Testis (tissue), 5 donors: ENCODE measurements at places on chromosomes 16 and 17. TPM values are rescaled to one million over a fixed set of nuclear protein-coding genes. Genes with fewer than 3 reads are reported as not detected.

- no peak overlapping the region for H3K27ac ChIP-seq
- H3K36me3 ChIP-seq, result no peaks in the 10 kb centered on the region
- no peak overlapping the region for H3K4me3 ChIP-seq
- no peaks in the 10 kb centered on the region for H3K27me3 ChIP-seq
- no peak for DNase-seq
These were observed 194.7 kb downstream of the SPECC1 start for GRCh38 chr17:20203761-20204263.

DNA sequence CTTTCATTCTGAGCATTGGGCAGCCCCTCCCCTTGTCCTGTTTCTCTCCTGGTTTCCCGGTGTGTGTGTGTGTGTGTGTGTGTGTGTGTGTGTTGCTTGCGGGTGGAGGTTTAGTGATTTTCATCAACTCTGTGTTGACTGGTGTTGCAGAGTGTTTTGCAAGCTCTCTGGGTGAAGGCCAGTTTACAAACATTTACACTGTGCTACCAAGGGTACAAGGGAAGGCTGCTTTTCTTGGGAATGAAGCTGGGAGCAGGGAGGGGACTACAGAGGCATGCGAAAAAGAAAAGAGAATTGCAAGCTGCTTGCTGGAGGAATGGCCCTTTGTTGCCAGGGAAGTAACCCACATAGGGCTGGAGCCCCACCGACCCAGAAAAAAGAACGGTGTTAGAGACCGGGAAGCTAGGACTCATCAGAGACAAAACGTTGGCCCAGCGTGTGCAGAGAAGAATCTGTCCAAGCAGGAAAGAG lies 29.6 kb downstream of the HS3ST3B1 start:
- no peaks in the 10 kb centered on the region for H3K4me1 ChIP-seq
- no peaks in the 10 kb centered on the region for H3K36me3 ChIP-seq
- no peaks in the 10 kb centered on the region for H3K27me3 ChIP-seq
- no peak overlapping the region for H3K4me3 ChIP-seq
- no peak for DNase-seq

DNA sequence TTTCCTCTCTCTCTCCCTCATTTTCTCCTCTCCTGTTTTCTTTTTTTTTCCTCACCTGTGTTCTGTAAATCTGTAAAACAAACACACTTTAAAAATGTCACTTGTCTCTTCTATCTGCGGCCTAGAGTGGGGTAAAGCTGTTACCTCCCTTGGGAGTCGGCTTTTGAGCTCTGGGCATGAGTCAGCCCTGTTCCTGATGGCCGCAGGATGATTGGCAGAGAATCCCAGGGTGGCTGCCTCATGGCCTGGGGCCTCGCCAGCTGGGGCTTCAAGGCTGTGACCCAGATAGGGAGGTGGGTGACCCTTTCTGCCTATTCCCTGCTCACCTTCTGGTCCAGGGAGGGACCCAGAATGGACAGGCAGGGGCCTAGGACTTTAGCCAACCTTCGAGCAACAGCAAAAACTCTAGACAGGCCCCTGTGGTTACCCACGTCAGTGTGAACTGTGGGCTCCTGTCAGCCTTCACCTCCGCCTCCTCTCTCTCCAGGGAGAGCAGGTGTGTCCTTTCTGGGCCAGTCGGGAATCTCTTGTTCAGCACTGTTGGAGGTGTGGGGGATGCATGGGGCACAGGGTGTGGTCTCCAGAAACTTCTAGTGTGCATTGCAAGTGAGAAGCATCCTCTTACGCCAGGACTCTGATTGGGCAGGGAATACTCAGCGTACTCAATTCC lies 87.4 kb downstream of the RAP1GAP2 start:
- no peak overlapping the region for H3K4me3 ChIP-seq
- no peaks in the 10 kb centered on the region for H3K4me1 ChIP-seq
- H3K36me3 ChIP-seq, result no peaks in the 10 kb centered on the region
- no peak overlapping the region for H3K27ac ChIP-seq

DNA sequence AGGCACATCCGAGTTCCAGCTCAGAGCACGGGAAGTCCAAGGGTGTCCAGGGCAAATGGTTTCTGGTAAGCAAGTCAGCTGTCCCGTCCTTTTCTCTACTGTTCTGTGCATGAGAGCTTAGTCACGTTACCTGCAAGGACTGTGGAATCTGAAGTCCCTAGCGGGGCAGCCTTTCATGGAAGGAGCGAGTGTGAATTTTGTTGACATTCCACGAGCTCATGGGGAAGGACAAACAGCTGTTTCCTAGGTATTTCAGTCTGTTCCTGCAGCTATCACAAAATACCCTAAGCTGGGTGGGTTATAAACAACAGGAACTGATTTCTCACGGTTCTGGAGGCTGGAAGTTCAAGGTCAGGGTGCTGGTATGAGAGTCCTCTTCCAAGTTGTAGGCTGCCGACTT lies 109.2 kb downstream of the SDR42E1 start:
- H3K4me3 ChIP-seq, result no peak overlapping the region
- no peaks in the 10 kb centered on the region for H3K36me3 ChIP-seq
- H3K27ac ChIP-seq, result no peak overlapping the region

DNA sequence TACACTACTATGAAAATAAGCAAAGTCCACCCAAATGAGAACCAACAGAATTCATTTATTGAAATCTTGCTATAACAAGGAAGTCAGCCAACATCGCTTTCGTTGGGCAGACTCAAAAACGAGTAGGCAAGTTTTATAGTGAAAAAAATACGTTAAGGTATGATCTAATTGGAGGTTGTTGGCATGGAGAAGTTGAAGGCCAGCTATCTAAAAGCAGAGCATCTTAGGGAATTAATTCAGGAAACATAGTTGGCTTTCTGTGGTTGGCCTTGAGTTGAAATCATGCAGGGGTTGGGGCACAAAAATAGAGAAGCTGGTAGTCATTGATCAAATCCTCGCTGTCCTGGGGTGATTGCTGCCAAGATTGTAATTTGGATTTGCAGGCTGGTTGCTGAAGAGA lies 118.3 kb downstream of the PPM1E start:
- H3K36me3 ChIP-seq, result no peaks in the 10 kb centered on the region
- no peak overlapping the region for H3K4me3 ChIP-seq
- H3K27ac ChIP-seq, result no peak overlapping the region
- no peaks in the 10 kb centered on the region for H3K27me3 ChIP-seq

DNA sequence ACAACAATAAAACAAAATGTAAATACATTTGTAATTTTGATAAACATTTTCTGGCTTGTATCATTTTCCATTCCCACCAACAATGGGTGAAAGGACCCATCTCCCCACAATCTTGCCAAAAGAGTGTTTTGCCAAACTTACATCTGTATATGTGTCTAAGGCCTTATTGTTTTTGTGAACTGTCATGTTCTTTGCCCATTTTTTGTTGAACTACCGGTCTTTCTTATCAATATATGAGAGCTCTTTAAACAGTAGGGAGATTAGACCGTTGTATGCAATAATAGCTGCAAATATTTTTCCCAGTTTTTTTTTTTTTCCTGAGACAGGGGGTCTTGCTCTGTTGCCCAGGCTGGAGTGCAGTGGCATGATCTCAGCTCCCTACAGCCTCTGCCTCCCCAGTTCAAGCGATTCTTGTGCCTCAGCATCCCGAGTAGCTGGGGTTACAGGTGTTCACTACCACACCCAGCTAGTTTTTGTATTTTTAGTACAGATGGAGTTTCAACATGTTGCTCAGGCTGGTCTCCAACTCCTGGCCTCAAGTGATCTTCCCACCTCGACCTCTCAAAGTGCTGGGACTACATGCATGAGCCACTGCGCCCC lies 9.6 kb upstream of the STX4 start:
- no peak for DNase-seq
- H3K4me1 ChIP-seq, result peaks cover 9% of the 10 kb centered on the region
- no peaks in the 10 kb centered on the region for H3K27me3 ChIP-seq
- no peaks in the 10 kb centered on the region for H3K36me3 ChIP-seq

DNA sequence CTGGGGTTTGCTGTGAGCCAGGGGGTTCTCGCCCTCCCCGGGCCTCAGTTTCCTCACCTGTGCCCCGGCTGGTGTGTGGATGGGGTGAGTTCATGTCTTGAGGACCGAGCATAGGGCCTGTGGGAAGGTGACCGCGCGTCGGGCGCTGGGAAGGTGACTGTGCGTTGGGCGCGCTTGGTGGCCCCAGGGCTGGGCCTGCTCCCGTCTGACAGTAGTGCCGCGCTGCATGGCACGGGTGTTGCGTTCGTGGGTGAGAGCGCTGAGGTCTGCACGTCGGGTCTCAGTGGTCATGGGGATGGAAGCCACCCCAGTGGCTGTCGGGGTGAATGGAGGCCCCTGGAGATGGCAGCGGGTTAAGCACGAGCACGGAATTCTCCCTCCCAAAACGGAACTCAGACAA lies 9.2 kb downstream of the ASPSCR1 start:
- H3K4me1 ChIP-seq, result no peaks in the 10 kb centered on the region
- H3K4me3 ChIP-seq, result no peak overlapping the region
- H3K27ac ChIP-seq, result no peak overlapping the region
- no peak for DNase-seq

DNA sequence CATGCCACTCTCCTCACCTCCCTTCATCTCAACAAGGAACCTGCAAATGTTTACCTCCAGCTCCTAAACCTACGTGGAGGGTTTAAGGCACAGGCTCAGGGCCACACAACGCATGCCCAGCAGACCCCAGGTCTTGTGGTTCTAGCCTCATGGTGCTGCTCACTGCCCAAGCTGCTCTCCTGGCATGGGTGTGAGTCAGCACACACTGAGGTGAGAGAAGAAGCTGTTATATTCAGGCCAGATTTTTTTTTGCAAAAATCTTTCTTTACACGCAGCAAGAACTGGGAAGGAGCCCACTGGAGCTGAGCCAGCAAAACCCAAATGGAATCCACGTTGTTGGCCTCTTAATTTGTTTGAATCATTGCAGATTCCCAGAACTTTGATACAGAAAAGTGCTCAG lies 5.5 kb upstream of the C16orf96 start:
- no peak overlapping the region for H3K4me3 ChIP-seq
- H3K4me1 ChIP-seq, result no peaks in the 10 kb centered on the region
- DNase-seq, result no peak
- H3K27me3 ChIP-seq, result no peaks in the 10 kb centered on the region
- no peak overlapping the region for H3K27ac ChIP-seq

GRCh38 chr17:62696726-62697490 lies 69.4 kb downstream of the MRC2 start:
- H3K4me3 ChIP-seq, result no peak overlapping the region
- peaks cover 45% of the 10 kb centered on the region for H3K4me1 ChIP-seq
- H3K27me3 ChIP-seq, result no peaks in the 10 kb centered on the region
- peak; percentile 69 for DNase-seq

- no peak overlapping the region for H3K4me3 ChIP-seq
- peaks cover 8% of the 10 kb centered on the region for H3K4me1 ChIP-seq
- no peaks in the 10 kb centered on the region for H3K27me3 ChIP-seq
These were observed 9.4 kb upstream of the MEOX1 start for GRCh38 chr17:43671031-43671692.

GRCh38 chr16:75011634-75012307 lies 12.9 kb downstream of the ZNRF1 start:
- no peaks in the 10 kb centered on the region for H3K27me3 ChIP-seq
- peaks cover 29% of the 10 kb centered on the region for H3K4me1 ChIP-seq
- no peak overlapping the region for H3K4me3 ChIP-seq
- H3K27ac ChIP-seq, result peak overlapping the region; percentile 4

GRCh38 chr16:528111-529011 lies 849 bp downstream of the CAPN15 start:
- no peaks in the 10 kb centered on the region for H3K27me3 ChIP-seq
- H3K4me3 ChIP-seq, result peak overlapping the region; percentile 73
- peak overlapping the region; percentile 55 for H3K27ac ChIP-seq
- DNase-seq, result no peak
- H3K4me1 ChIP-seq, result peaks cover 29% of the 10 kb centered on the region

- no peak overlapping the region for H3K4me3 ChIP-seq
- no peaks in the 10 kb centered on the region for H3K36me3 ChIP-seq
- H3K27me3 ChIP-seq, result no peaks in the 10 kb centered on the region
- no peaks in the 10 kb centered on the region for H3K4me1 ChIP-seq
These were observed 16.3 kb upstream of the NKD1 start for GRCh38 chr16:50531901-50532300.

DNA sequence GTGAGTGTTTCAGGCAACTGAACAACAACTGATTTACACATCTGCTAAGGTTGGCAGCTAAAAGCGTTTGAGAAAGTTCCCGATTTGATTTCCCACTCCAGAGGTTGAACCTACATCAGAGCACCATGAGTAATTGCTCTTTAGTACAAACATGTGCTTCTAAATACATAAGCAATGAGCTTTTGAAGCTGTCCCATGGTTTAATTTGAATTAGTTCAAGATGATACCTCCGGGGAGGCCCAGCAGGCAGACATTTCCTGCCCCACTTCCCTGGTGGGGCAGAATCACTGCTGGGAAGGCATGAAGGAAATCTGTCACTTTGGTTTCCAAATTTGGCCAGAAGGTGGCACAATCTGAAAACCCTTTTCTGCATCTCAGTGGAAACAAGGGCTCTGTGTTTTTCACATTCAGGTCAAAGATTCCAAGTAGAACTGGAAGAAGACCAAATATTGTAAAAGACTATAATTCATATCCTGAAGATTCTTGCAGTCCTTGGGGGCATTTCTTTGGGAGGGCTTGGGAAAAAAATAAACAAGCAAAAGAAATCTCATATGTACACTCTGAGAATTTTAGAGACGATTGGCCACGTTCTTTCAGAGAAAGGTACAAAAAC lies 176.2 kb upstream of the FAM20A start:
- DNase-seq, result peak; percentile 77
- H3K4me1 ChIP-seq, result peaks cover 12% of the 10 kb centered on the region
- H3K4me3 ChIP-seq, result no peak overlapping the region
- H3K36me3 ChIP-seq, result no peaks in the 10 kb centered on the region

DNA sequence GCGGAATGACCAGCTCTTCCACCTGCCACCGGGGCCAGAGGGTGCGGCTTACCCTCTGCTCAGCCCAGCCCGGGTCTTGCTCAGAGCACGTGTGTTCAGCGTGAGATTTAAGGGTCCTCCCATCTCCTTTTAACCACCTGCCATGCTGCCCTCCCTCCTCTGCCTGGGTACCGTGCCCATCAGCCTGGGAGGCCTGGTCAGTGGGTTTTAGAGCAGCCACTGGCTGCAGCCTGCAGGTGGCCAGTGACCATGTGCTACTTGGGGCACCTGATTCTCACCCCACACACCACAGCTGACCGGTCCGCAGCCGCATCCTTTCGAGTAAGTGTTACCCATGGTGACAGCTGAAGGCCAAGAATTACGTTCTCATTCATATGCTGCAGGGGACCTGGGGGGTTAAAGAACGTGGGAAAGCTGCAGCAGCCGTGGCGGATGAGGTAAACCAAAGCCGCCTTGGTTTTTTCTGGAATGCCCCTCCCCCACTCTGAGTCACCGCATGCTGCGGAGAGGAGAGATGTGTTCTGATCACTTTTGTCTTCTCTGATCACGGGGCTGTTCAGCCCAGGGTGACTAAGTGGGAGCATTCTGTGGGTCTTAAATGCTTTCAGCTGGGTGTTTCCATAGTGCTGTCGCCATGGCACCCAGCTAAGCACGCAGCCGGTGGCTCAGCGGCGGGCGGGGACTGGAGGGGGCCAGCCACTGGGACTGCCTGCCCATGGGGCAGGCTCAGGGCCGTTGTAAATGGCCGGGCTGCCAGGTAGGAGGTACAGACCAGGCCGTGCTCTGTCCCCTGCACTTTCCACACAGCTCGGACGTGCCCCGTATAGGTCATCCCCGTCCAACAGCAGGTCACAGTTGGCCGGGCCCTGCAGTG lies 59.8 kb downstream of the BAIAP2 start:
- DNase-seq, result no peak
- H3K36me3 ChIP-seq, result no peaks in the 10 kb centered on the region
- H3K4me3 ChIP-seq, result no peak overlapping the region
- H3K27me3 ChIP-seq, result no peaks in the 10 kb centered on the region

WNT9B gene
- not detected for total RNA-seq

PAQR4 gene
- 7.1 TPM for total RNA-seq

TBX6 gene
- total RNA-seq, result 2.9 TPM

EPX gene
- total RNA-seq, result not detected

DRC3 gene
- total RNA-seq, result 22.1 TPM

HNF1B gene
- 2.9 TPM for total RNA-seq

SMTNL2 gene
- total RNA-seq, result 2.6 TPM

HOXB9 gene
- 0.31 TPM for total RNA-seq
